ENCODE measurements at places on chromosomes 2 and 18.

DNA sequence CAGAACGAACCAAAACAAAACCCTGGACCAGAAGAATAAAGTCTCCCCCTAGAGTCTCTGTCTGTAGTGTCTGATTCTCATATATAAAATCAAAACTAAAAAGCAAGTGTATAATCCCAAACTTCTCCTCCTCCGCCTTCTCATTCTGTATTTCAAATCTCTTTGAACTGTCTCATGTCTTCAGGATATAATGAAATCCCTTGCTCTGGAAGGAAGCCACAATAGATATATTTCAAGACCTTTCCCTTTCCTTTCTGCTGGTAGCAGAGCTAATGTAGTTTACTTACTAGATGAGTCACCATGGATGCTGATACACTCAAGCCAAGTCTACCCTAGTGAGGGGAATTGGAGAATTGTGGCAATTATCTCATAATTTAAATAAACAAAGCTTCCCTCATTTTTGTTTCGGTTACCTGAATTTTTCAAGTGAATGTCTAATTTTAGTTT is 33.5 kb upstream of the CCDC93 start:
- DNase-seq = peak; percentile 45

- DNase-seq = no peak
These were observed 348.2 kb upstream of the VRK2 start for GRCh38 chr2:57698392-57698791.

GRCh38 chr2:128601298-128602037 is 282.8 kb upstream of the HS6ST1 start:
- no peak for DNase-seq

GRCh38 chr2:9370746-9371145 is 52.6 kb downstream of the ITGB1BP1 start:
- no peak for DNase-seq

DNA sequence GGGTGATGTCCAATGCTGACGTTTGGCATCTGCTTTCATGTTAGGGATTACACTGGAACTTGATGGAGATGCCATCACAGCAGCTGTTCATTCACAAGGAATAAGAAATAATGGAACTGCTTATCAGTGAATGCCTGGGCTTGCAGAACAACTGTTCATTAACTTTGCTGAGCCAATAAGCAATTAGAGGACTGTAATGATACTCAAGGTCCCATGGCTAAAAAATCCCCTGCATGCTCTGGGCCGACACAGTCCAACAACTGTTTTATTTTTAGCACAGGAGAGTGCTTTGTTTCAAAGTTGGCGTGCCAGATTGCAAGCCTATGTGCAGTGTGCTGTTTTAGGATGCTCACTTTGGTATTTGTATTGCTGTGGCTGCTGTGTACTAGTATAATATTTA is 408.0 kb upstream of the RGPD4 start:
- no peak for DNase-seq

DNA sequence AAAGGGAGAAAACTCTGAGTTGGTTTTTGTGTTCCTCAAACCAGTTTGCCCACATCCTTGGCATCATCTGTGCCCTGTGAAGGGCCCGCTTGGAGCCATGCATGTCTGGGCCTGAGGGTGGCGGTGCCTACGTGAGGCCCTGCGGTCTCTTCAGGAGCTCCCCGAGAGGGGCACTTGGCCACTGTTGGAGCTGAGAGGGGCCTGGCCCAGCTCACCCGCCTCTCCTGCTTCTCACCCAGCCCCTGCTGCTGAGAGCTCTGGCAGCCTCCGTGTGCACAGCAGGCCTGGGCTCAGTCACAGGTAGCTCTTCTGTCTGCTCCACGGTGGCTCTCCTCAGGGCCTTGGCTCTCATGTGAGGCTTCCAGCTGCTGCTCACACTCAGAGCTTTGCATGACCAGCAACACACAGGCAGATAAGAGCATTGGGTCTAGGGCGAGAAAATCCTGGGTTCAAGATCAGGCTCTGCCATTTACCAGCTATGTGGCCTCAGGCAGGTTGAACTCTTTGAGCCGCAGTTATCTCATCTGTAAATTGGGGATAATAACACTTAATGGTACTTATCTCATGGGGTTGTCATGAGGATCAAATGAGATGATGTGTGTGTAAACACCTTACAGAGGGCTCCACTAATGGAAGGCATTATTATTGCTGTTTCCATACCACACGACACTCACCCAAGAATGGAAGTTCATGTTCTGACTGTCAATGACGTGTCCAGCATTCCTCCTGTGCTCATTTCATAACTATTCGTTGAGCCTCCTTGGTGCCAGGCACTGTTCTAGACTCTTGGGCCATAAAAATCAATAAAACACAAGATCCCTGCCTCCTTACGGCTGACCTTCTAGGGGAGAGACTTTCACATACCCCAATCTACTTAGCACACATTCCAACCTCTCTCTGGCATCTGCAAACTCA is 41.6 kb upstream of the PLB1 start:
- no peak for DNase-seq

DNA sequence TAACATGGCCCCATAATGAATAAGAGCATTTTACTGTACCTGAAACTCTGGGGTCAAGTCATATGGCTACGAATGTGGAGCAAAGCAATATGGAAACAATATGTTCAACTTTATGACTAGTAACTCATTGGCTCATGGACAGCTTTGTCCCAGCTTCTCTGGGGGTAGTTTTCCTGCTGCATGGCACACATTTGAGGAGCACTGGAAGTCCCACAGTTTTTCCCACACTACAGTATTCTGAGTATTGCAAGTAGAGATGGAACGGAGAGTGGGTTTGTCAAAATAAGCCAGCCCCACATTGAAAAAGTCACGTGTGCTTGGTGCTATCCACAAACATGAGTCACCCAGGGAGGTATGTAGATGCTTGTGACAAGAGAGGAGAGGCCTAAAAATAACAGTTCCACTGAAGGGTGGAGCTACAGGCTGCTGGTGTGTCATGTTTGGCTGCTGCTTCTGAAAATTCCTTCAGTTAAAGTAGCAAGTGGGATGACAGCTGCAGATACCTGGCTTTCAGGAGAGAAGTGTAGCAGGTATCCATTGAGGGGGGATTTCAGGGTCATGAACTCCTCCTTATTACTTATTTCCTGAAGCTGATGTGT is 48.2 kb upstream of the CTAGE1 start:
- peak; percentile 91 for DNase-seq

GRCh38 chr2:18922276-18922675 is 332.9 kb upstream of the NT5C1B start:
- peak; percentile 31 for DNase-seq

GRCh38 chr18:7633171-7633570 is 66.1 kb downstream of the PTPRM start:
- DNase-seq = peak; percentile 23

DNA sequence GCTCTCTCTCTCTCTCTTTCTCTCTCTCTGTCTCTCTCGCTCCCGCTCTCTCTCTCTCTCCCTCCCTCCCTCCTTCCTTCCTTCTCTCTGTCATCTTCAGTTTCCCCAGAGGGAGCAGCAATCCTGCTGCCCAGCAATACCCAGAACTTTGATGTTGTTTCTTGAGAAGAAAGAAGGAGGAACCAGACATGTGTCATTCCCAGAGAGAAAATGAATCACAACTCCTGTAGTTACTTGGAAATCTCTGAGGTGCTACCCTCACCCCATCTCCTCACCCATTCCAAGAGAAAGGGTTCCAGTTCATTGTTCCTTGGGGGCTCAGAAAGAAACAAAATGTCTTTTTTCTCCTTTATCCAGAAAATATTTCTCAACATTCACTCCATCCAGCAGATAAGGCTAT is 449.1 kb downstream of the TNS1 start:
- DNase-seq = no peak

DNA sequence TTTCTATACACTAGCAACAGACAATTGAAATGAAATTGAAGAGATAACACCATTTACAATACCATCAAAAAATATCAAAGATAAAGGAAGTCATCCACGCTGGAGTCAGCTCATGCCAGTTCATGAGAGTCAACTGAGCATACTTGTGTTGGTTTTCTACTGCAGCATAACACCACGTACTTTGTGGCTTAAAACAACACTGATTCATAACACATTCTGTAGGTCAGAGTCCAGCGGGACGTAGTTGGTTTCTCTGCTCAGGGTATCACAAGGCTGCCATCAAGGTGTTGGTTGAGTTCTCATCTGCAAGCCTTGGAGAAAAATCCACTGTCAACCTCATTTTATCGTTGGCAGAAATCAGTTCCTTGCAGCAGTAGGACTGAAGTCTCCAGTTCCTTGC is 84.2 kb downstream of the TEX51 start:
- no peak for DNase-seq

DNA sequence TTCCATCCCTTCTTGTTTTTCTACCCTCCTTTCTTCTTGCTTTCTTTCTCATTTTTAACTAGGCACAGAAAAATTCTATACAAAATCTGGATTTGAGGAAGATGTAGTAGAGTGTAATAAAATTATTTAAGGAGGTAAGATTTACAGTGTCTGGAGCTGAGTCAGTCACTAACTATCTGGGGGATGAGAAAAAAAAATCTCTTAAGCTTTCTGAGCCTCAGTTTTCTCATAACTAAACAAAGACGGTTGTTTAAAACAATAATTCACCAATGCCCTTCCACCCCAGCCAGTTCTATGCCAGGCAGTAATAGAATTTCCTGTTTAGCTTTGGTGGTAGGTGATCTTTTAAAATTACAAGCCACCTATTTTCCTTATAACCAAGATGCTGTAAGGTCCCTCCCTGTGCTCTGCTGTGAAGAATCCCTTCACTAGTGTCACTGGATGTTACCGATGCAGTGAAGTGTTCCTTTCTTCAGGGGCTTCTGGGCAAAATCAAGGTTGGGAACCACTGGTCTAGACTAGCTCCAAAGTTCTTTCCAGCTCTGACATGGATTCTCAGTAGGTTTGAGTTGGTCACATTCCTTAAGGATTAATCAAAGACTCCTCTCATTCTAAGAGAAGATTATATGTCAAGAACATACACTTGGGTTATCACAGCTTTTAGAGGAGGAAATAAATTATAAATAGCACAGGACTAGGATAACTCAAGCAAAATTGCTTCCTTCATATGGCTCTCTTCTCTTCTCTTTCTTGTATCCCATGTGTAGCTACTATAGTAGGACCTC is 289.0 kb downstream of the CDH2 start:
- no peak for DNase-seq

GRCh38 chr2:145644820-145645302 is 1124.9 kb upstream of the ZEB2 start:
- no peak for DNase-seq

- DNase-seq = no peak
These were observed 125.1 kb upstream of the CDH19 start for GRCh38 chr18:66728951-66729350.

DNA sequence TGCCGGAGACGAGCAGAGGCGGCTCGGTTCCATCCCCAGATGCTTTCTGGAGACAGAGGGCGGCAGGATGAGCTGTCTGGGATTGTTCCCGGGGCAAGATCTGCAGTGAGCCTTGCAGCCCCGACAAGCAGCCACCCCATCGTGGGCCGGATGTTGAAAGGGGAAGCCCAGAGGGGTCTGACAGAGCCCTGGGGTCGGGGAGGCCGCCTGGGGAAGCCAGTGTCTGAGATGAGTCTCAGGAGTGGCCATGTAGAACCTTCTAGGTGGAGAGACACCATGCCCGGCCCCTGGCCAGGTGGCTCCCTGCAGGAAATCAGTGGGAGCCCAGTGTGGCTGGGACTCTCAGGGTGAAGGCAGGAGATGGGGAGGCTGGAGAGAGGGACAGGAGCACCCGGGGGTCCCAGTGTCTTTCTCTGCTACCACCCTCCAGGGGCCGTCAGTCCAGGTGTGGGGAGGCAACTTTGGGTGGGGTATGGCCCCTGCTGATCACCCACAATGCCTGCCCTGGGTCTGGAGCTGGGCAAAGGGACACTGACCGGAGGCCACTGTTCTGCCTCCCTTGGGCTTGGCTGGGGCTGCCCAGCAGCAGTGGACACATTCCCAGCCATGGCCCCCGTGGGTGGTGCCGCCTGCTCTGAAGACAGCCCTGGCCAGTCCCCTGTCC is 128.3 kb upstream of the HS6ST1 start:
- DNase-seq = no peak

DNA sequence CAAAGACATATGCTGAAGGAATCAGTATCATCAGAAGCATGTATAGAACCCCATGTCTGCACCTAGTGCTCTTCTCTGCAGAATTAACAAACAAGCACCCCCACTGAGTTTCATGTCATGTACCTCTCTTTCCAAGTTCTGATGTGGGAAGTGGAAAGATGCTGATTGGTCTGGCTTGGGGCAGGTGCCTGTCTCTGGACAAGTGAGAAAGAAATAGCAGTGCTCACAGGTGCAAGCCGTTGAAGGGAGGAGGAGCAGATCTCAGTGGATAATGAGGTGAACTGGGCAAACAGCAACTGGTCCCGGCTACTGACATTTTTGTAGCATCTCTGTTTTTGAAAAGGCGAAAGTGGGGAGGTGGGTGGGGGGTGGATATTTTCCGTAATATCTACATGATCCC is 17.5 kb upstream of the ACVR1 start:
- no peak for DNase-seq

GRCh38 chr2:144468823-144469595 is 50.9 kb downstream of the ZEB2 start:
- DNase-seq = no peak

DNA sequence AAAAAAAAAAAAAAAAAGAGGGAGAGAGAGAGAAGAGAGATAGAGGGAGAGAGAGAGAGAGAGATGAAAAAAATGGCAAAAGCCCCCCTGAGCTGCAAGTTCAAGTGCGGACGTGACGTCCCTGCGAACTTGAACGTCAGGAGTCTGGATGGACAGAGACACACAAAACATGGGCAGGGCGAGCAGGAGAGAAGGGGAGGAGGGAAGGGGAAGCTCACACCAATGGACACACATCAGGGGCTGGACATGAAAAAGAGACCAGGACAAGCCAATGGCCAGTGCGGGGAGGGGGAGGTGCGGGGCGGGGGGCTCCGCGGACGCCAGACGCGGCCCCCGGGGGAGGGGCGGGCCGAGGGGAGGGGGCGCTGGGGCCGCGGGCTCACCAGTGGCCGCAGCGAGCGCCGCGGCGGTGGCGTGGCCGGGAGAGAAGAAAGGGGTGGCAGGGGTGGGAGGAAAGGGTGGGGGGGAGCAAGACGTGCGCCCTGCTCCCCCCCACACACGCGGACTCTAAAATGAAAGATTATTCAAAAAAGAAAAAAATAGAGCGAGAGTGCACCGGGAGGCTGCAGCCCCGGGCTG is at the start of gene BCL11A:
BCL11A (minus strand) TSS at position 160 of the 579 bp plus-strand sequence. CDS start 384 bp downstream, outside the sequence.
- DNase-seq = peak; percentile 58

DNA sequence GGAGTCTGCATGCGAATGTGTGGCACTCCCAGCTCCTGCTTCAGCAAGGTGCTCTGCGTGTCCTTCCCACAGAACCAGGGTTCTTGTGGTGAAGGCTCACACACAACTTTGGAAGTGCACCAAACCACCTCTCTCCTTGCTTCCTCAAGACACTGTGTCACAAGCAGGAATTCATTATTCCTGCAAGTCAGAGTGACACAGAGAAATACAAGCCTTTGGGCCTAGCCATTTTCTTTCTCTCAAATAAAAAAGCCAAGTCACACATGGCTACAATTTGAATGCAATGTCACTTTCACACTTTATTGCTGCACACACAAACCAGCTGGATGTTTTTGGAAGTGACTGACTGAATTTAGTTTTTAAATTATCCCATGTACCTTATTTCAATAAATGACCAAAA is 30.1 kb upstream of the THOC1 start:
- DNase-seq = peak; percentile 39

Measured in AG08395 (cell line).